Chondrocyte (in vitro differentiated cells): ENCODE measurements at places on chromosomes 1 and 21.
A peak's percentile ranks its signal among the peaks of the same experiment; 100 is the strongest.

DNA sequence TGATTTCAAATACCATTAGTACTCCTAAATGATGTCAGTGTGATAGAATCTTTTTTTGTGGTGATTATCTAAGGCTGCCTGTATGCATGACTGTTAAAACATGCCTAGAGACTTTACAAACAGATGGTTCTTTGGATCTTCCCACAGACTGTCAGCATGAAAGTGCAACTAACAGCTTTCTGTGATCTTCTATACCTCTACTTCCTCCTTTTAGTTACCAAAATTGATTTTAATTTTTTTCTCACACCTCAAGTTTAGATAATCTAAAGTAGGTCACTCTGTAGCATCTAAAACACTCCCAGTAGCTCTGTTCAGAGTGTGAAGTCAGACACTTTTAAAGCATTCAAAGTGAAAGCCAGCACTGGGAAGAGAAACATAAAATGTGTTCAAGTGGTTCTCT lies 534.5 kb downstream of the PTPRC start:
- no peaks in the 10 kb centered on the region for H3K27me3 ChIP-seq
- H3K4me1 ChIP-seq: peaks cover 23% of the 10 kb centered on the region
- no peak for DNase-seq
- H3K4me3 ChIP-seq: no peak overlapping the region
- peak overlapping the region; percentile 64 for H3K27ac ChIP-seq

DNA sequence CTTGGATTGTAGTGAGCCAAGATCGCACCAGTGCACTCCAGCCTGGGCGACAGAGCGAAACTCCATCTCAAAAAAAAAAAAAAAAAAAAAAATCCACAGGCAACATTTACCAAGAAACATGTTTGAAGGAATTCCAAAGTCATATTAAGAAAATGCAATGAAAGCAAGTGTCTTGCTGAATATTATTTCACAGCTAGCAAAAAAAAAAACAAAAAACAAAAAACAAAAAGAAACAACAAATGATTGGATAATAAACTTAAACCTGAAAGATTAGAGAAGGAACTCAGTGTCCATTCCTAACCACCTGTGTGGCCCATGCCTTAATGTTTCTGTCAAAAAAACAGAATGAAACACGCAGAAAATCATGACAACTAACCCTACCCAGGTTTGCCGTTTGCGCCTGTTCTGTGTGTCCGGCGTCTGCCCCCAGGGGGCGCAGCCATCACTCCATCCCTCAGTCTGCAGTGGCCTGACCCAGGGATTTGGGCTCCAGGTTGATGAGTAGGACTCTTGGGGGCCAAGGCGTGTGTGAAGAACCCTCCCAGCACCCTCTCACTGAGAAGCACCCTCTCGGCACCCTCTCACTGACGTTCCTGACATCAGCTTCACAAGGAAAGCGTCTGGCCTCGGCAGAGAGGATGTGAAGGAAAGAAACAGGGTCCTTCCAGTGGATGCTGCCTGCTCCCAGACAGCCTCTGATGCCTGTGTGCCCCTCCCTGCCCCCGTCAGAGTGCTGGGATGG lies 19.2 kb upstream of the PTTG1IP start:
- DNase-seq: no peak
- no peaks in the 10 kb centered on the region for H3K4me1 ChIP-seq
- H3K4me3 ChIP-seq: no peak overlapping the region

DNA sequence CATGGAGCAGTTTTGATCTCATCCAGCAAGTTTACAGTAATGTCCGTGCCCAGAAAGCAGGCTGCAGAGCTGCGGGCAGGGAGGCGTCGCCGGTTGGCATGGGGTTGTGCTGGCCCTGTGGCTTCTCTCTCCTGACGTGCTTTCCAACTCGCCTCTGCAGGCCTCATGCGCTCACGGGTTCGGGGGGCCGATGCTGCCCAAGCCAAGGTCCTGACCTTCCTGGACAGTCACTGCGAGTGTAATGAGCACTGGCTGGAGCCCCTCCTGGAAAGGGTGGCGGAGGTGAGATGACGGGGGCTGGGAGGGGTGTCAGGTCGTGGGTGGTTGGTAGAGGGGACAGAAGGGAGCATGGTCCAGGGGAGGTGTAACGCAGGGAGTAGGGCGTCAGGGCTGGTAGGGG lies 176.1 kb downstream of the GALNT2 start:
- peaks cover 41% of the 10 kb centered on the region for H3K36me3 ChIP-seq
- peaks cover 19% of the 10 kb centered on the region for H3K4me1 ChIP-seq
- H3K4me3 ChIP-seq: no peak overlapping the region

- no peak for DNase-seq
- H3K27ac ChIP-seq: no peak overlapping the region
- no peaks in the 10 kb centered on the region for H3K27me3 ChIP-seq
Measured at GRCh38 chr1:27666791-27667254, 5.2 kb downstream of the IFI6 start.

- H3K4me1 ChIP-seq: peaks cover 20% of the 10 kb centered on the region
- peaks cover 10% of the 10 kb centered on the region for H3K27me3 ChIP-seq
- no peak overlapping the region for H3K27ac ChIP-seq
- DNase-seq: no peak
Measured at GRCh38 chr1:208835097-208835463, 590.9 kb upstream of the PLXNA2 start.

- no peaks in the 10 kb centered on the region for H3K36me3 ChIP-seq
- H3K27ac ChIP-seq: no peak overlapping the region
- H3K4me1 ChIP-seq: peaks cover 40% of the 10 kb centered on the region
Measured at GRCh38 chr21:38922474-38923235, 116.9 kb downstream of the ETS2 start.

DNA sequence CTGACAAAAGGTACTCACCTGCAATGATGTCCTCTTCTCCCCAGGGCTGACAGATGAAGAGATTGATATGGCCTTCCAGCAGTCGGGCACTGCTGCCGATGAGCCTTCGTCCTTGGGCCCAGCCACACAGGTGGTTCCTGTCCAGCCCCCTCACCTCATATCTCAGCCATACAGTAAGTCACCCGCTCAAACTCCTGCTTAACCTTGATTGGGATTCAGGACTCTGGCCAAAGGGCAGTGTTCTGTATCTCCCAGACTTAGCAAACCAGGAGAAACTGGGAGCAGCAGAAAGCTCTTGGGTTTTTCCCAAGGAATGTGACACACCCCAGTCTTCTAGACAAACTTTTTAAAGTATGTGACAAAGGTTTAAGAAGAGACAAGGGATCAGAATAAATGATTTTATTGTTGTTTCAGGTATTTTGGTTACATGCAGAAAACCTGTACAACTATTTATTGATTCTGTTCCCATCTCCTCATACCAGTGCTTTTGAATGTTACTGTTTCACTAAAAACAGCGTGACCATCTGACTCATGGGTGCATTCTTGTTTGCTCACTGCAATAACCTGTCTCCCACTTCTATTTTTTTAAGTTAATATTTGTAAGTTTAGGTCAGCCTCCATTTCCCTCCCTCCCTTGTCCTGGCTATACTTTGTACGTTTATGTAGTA lies 124.6 kb downstream of the PEX14 start:
- H3K27me3 ChIP-seq: no peaks in the 10 kb centered on the region
- H3K4me3 ChIP-seq: no peak overlapping the region
- H3K36me3 ChIP-seq: no peaks in the 10 kb centered on the region
- H3K4me1 ChIP-seq: peaks cover 36% of the 10 kb centered on the region

GRCh38 chr1:213982289-213982671 lies 5.5 kb upstream of the PROX1 start:
- peaks cover 80% of the 10 kb centered on the region for H3K27me3 ChIP-seq
- H3K36me3 ChIP-seq: no peaks in the 10 kb centered on the region
- H3K27ac ChIP-seq: no peak overlapping the region
- H3K4me3 ChIP-seq: peak overlapping the region; percentile 37
- peaks cover 14% of the 10 kb centered on the region for H3K4me1 ChIP-seq
